SK-MEL-5 (cell line): ENCODE measurements at places on chromosomes 7 and 10. TPM values are rescaled to one million over a fixed set of nuclear protein-coding genes. Genes with fewer than 3 reads are reported as not detected.

VSTM2A gene
- total RNA-seq, result not detected in 2 replicates

EPO gene
- total RNA-seq, result 0.29 TPM in 1 of 2 replicates, not detected in the other

SLC16A9 gene
- 0.03 TPM in 1 of 2 replicates, not detected in the other for total RNA-seq

PROSER2 gene
- total RNA-seq, result 4.4 and 5.9 TPM in 2 replicates

- DNase-seq, result no peak
Observed at GRCh38 chr7:74153736-74154135, 20.4 kb upstream of the EIF4H start.

DNA sequence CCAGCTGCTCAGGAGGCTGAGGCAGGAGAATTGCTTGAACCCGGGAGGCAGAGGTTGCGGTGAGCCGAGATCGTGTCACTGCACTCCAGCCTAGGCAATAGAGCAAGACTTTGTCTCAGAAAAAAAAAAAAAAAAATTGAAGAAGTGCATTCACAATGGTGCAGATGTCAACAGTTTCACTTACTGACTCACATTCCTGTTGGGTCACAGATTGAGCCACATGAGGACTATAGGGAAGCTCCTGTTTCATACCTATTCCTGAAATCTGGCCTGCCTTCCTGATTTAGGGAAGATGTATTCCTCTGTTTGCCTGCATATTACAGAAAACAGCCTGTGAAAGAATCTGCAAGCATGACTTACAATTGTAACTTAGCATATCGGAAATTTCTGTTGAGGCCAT is 78.2 kb downstream of the AKR1C4 start:
- DNase-seq, result no peak

DNA sequence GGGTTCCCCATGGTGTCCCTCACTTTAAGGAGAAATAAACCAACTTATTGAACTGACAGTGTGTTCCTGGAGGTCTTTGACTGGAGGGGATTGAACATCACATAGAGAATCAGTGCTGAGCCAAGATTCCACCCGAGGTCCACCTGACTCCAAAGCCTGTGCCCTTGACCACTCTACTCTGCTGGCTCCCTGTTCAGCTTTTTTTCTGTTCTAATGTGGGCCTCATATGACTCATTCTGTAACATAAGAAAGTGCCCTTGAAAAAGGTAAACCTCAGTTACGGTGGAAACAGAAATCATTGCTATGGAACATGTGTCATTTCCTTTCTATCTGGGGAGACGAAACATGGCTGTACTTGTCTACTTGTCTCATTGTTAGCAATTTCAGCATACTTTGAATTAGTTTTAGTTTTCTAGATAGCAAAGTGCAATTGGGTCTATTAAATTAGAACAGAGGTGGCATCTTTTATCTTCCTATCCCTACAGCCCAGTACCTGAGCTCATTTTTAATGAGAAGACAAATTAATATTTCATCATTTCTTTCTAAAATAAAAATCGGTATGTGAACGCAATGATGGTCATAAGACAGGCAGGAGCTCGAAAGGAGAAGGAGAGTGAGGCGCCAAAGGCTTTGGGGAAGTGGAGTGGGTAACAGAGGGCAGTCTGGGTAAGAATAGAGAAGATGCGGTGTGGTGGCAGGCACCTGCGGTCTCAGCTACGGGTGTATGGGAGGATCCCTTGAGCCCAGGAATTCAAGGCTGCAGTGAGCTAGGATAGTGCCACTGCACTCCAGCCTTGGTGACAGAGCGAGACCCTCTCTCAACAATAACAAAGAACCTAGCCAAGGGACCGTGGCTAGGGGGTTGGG is 1.5 kb downstream of the GSDME start:
- DNase-seq, result no peak

DNA sequence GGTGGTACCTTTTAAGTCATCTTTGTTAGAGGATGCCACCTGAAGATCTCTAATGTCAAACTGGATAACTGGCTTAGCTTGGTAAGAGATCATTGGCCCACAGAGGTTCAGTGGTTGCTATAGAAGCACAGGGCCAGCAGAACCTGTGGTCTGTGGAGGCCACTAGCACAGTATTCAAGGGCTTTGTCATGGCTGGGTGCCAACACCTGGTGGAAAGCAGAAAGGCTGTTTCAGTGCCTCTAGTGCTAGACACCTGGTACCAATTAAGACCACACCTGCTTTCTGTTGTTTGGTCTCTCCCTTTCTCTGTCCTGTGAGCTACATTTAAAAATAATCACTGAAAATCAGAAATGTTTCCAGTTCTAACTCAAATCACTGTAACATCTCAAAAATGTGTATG is 10.0 kb upstream of the PCGF5 start:
- DNase-seq, result no peak

DNA sequence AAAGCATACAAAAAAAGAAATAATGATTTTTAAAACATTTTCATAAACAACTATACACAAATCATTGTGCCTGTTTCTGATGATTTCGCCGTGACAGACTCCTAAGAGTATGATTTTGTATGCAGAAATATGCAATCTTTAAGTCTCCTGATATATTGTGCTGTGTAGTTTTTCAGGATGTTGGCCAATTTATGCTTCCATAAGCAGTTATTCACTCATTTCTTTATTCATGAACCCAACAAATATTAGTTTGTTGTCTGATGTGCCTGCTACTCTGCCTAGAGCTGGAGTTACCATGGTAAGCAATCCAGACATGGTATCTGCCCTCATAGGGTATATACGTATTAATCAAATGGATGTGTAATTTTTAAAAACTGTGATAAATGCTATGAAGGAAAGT is 40.4 kb downstream of the PRR15 start:
- no peak for DNase-seq

GRCh38 chr7:150620617-150621371 is 11.4 kb downstream of the GIMAP6 start:
- no peak for DNase-seq

GRCh38 chr10:74586088-74586585 is 240.3 kb upstream of the KAT6B start:
- no peak for DNase-seq

DNA sequence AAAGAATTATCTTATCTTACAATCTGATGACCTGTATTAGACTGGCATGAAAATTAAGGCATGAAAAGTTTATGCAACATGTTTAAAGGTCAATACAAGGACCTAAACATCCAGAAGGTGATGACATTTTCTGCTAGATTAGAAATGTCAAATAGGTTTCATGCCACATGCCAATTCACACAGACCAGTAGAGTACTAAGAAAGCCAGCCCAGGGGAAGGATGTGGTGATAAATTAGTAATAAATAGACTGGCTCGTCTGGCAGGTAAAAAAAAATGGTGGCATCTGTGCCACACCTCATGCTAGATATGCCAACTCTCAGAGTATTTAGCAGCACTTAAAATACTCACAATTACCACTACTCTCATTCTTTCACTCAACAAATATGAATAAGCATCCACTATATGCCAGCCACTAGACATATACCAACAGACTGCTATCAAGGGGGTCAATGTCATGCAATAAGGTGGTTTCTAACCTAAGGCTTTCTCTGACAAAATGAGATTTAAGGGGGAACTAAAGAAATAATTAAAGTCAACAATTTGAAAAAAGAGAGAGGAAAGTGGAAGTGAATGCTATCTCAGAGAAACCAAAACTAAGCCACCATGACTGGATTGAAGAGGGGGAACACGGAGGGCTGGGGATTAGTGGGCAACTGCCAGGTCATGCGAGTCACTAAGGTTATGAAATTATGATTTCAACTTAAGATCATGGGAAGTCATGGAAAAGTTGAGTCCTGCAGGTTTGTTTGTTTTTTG is 83.5 kb downstream of the SGMS1 start:
- no peak for DNase-seq

DNA sequence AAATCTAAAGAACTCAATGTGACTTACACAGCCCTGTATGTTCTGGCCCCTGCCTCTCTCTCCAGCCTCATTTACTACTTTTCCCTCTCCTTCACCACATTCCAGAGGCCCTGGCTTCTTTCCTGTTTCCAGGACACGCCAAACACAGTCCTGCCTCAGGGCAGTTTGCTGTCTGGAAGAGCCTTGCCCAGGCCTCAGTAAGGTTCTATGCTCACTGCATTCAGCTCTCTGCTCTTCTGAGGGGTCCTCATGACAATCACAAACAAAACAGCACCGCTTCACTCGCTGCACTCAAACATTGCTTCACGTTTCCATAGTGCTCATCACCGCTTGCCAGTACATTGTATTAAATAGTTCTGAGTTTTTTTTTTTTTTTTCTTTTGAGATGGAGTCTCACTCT is 35.1 kb upstream of the GARS1 start:
- peak; percentile 59 for DNase-seq

DNA sequence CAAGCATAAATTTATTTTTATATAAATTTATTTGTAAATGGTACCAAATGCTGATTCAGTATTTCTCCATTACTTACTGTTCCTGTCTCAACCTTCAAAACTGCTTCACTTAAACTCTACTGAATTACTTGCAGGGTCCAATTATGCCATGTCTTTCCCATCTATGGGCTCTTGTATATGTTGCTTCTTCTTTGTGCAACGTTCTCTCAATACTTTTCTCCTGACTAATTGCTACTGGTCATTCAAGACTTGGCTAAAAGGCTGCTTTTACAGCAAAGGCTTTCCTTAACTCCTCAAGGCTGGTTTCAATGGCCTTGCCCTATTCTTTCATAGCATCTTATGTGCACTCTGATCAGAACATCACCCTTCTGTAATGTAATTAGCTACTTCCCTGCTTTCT is 67.9 kb downstream of the RNLS start:
- no peak for DNase-seq

- no peak for DNase-seq
Observed at GRCh38 chr10:100776671-100777070, 31.3 kb downstream of the PAX2 start.
